A375 (cell line): ENCODE measurements at places on chromosomes 6 and 20. TPM values are rescaled to one million over a fixed set of nuclear protein-coding genes. Genes with fewer than 3 reads are reported as not detected.

The LBP gene
- 0.05 and 0.11 TPM in 2 replicates for total RNA-seq

The LST1 gene
- total RNA-seq, result not detected in 2 replicates

The CNBD2 gene
- total RNA-seq, result 15.7 and 18.8 TPM in 2 replicates

The SLC24A3 gene
- 2.0 TPM in 2 replicates for total RNA-seq

The PRPH2 gene
- total RNA-seq, result not detected in 2 replicates

The SLC32A1 gene
- total RNA-seq, result not detected in 2 replicates

The MARCKS gene
- total RNA-seq, result 23.5 and 27.9 TPM in 2 replicates

The PTCRA gene
- total RNA-seq, result not detected in 2 replicates

The PAX1 gene
- total RNA-seq, result not detected in 2 replicates

The AKAP7 gene
- total RNA-seq, result 2.8 and 6.0 TPM in 2 replicates

The ADTRP gene
- 1.1 and 1.4 TPM in 2 replicates for total RNA-seq
